ENCODE measurements at places on chromosomes 11 and 22. TPM values are rescaled to one million over a fixed set of nuclear protein-coding genes. Genes with fewer than 3 reads are reported as not detected.

DNA sequence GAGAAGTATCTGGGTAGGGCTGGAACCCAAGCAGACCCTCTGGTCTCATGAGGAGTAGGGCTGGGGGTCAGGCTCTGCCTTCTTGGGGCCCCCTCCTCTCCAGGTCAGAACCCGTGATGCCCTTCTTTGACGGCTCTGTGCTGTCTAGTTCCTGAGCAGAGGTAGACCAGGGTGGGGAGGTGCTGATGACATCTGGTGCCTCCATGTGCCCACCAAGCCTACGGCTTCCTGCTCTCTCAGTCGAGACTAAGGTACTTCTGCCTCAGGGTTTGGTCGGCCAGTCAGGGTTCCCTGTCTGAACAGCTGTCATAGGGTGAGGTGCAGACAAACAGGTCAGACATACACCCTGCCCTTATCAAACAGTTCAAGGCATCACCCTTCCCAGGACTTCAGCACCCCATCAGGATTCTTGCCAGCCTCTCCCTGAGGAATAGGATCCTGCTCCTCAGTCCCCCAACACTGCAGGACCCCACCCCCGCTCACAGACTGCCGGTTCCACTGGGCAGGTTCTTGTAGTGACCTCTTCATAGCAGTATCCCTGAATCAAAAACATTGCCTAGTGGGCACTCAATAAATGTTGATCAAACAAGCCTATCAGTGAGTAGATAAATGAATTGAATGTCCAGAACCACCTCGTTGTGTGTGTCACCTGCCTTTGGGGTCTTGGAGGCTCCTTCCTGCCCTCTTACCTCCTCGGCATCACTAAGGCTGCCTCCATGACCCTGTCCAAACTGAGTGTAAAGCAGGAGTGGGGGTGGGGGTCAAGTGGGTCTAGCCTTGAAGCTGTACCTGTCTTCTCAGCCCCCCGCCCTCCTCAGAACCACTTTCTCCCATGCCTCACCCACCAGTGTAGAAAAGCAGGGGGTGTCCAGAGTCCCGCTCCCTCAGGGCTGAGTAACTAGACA lies 158.2 kb downstream of the BUD13 start:
- DNase-seq = no peak

DNA sequence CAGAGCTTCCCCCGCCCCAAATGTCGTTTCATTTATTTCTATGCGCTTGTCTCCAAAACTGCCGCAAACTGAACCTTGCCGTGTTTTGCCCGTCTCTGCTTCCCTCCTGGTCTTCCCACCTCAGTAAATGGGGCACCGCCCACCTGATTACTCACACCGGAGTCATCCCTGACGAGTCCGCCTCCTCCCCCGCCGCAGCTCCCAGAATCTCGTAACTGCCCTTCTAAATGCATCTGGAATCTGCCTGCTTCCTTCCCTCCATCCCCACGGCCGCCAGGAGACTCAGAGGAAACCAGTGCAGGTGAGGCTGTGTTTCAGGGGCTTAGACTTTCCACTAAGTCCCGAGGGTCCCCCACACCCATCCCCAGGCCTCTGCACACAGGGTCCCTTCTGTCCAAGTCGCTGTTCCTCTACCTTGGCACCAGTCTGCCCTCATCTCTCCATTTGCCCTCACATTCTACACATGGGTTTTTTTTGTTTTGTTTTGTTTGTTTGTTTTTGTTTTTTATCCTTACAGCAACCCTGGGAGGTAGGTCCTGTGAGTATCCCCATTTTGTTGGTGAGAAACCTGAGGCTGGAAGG lies 62.6 kb upstream of the PHF21B start:
- DNase-seq = no peak

GRCh38 chr22:19494676-19495173 lies 15.0 kb downstream of the CDC45 start:
- no peak for DNase-seq

The RIC3 gene
- total RNA-seq = 18.3 TPM

The PTPRCAP gene
- 2.2 TPM for total RNA-seq

Measured in right cardiac atrium (tissue), 5 donors.